ENCODE measurements at places on chromosomes 12 and 14.

DNA sequence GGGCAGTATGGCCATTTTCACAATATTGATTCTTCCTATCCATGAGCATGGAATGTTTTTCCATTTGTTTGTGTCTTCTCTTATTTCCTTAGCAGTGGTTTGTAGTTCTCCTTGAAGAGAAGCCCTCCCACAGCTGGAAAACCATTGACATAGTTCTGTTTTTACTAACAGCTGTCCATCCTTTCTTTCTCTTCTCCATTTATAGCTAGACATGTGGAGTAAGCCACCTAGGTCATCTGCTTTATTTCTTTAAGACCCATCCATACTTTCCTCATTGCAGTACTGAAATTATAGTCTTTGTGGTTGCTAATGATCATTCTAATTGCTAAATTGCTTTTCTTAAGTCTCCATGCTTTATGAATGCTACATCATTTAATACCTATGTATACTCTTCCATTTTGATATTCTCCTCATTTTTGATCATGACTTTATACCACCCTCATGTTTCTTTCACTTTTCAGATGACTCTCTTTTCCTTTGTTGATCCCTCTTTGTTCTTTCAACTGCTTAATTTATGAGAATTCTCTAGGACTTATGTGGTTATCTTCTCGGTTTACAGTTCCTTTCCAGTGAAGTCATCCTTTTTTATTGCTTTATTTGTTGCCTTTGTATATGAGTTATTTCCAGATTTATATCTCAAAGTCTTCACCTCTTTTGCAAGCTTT, 114.2 kb downstream of the PCNX1 start:
- DNase-seq, result no peak

DNA sequence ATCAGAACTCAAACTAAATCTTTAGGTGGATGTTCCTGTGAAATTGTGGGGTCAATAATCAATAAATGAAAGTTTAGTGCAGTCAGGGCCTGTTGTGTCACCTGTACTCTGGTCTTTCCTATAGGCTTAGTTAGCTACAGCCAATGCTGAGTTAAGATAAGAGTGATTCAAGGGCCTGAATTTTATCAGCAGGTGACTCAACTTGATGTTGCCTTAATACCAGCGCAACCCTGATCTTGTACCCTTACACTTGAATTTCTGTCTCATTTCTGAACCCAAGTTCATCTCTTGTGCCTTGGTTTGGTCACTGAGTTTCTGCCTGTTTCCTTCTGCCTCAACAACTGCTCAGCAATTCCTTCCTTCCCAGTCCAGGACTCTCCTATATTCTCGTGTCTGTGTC, 157.0 kb upstream of the E2F7 start:
- no peak for DNase-seq

- DNase-seq, result no peak
Measured at GRCh38 chr12:53804429-53804828, 52.6 kb upstream of the CISTR start.

DNA sequence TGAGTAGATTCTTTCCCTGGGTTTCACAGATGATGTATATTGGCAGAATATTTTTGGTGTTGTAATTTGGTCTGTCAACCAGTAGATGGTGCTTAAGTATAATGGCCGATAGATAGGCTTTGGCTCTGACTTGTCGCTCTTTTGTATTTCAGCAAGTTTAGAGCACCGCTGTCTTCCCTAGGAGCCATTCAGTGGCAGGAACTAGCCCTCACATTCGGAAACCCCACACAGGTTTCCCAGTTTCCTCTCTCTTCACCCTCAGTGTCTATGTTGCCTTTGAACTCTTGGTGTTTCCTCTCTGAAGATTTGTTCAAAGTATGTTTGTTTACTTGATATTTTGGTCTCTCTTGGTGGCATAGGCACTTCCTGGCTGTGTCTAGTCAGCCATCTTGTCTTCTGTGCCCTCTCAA, 102.2 kb downstream of the GPHN start:
- DNase-seq, result no peak

- DNase-seq, result no peak
Measured at GRCh38 chr14:104821229-104821945, 20.5 kb downstream of the ZBTB42 start.

GRCh38 chr12:85849344-85849743, 13.1 kb upstream of the RASSF9 start:
- DNase-seq, result no peak

DNA sequence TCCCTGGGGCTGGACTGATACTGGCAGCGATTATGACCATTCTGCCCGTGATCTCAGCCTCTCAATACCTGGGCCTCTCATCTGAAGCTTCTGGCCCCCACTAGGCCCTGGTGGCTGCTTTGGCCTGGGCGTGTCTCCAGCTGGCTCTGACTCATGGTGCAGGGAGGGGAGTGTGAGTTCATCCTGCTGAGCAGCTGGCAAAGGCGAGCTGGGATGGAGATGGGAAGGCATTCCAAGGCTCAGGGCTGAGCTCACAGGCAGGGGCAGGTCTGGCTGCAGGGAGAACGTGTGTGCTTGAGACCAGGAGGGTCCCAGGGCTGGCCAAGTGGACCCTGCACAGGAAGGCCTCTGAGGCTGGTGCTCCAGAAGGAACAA, 221.8 kb downstream of the TMEM121 start:
- no peak for DNase-seq

Data from upper lobe of left lung (tissue), 6 donors.